ENCODE measurements at places on chromosomes 6 and 20. TPM values are rescaled to one million over a fixed set of nuclear protein-coding genes. Genes with fewer than 3 reads are reported as not detected.

EPHA7 gene
- total RNA-seq = 0.09 TPM

EBF4 gene
- total RNA-seq = 0.99 TPM

MATN4 gene
- total RNA-seq = not detected

ZBP1 gene
- not detected for total RNA-seq

RAB44 gene
- under 0.01 TPM for total RNA-seq

KDM1B gene
- 7.4 TPM for total RNA-seq

FOXO3 gene
- 16.0 TPM for total RNA-seq

GTSF1L gene
- total RNA-seq = not detected

ACTL10 gene
- total RNA-seq = 1.6 TPM

TP53TG5 gene
- total RNA-seq = not detected

BPIFB4 gene
- not detected for total RNA-seq

STK4 gene
- 17.4 TPM for total RNA-seq

RHAG gene
- not detected for total RNA-seq

CLDN20 gene
- not detected for total RNA-seq

CALHM4 gene
- total RNA-seq = 0.18 TPM

HELZ2 gene
- total RNA-seq = 44.7 TPM

BMP7 gene
- total RNA-seq = not detected

QKI gene
- 150 TPM for total RNA-seq

LTA gene
- not detected for total RNA-seq

JPH2 gene
- total RNA-seq = 0.09 TPM

TRIM31 gene
- total RNA-seq = not detected

CRISP2 gene
- total RNA-seq = not detected

TSHZ2 gene
- total RNA-seq = not detected

DOK5 gene
- 0.36 TPM for total RNA-seq

KCNQ5 gene
- total RNA-seq = not detected

MDFI gene
- 42.9 TPM for total RNA-seq

FAXC gene
- 0.56 TPM for total RNA-seq

GLP1R gene
- not detected for total RNA-seq

SIRPG gene
- not detected for total RNA-seq

CST5 gene
- not detected for total RNA-seq

RAET1L gene
- not detected for total RNA-seq

PTPRK gene
- 45.1 TPM for total RNA-seq

SRMS gene
- total RNA-seq = not detected

LAMP5 gene
- not detected for total RNA-seq

BFSP1 gene
- total RNA-seq = 2.8 TPM

TTLL9 gene
- total RNA-seq = not detected

SLC26A8 gene
- not detected for total RNA-seq

TCP11 gene
- total RNA-seq = not detected

RIPPLY2 gene
- not detected for total RNA-seq

PRDM13 gene
- total RNA-seq = not detected

GABRR2 gene
- total RNA-seq = 0.19 TPM

REM1 gene
- 0.09 TPM for total RNA-seq

NRN1 gene
- total RNA-seq = 23.5 TPM

IL20RA gene
- total RNA-seq = not detected

HTR1E gene
- not detected for total RNA-seq

MYB gene
- total RNA-seq = 0.09 TPM

ASIP gene
- total RNA-seq = not detected

CD24 gene
- 2.7 TPM for total RNA-seq

ARMC2 gene
- total RNA-seq = 2.1 TPM

CPXM1 gene
- total RNA-seq = not detected

SNAP25 gene
- total RNA-seq = not detected

CARMIL1 gene
- total RNA-seq = 2.2 TPM

HLA-DPB1 gene
- 9.2 TPM for total RNA-seq

DNAH8 gene
- under 0.01 TPM for total RNA-seq

ZC3H12D gene
- total RNA-seq = under 0.01 TPM

EDN1 gene
- total RNA-seq = 168 TPM

TINAG gene
- not detected for total RNA-seq

POM121L2 gene
- not detected for total RNA-seq
